Small intestine (tissue), 16 donors: ENCODE measurements at places on chromosomes 11 and 22. TPM values are rescaled to one million over a fixed set of nuclear protein-coding genes. Genes with fewer than 3 reads are reported as not detected.

- H3K27me3 ChIP-seq = no peaks in the 10 kb centered on the region
- H3K27ac ChIP-seq = no peak overlapping the region
- no peaks in the 10 kb centered on the region for H3K36me3 ChIP-seq
- H3K4me3 ChIP-seq = no peak overlapping the region
Observed at GRCh38 chr11:106627694-106628093, 390.6 kb downstream of the GUCY1A2 start.

GRCh38 chr22:42997582-42998090, 17.3 kb downstream of the PACSIN2 start:
- no peak for DNase-seq
- H3K36me3 ChIP-seq = peaks cover 3% of the 10 kb centered on the region
- H3K27me3 ChIP-seq = no peaks in the 10 kb centered on the region
- peaks cover 21% of the 10 kb centered on the region for H3K4me1 ChIP-seq
- no peak overlapping the region for H3K4me3 ChIP-seq
- no peak overlapping the region for H3K27ac ChIP-seq

DNA sequence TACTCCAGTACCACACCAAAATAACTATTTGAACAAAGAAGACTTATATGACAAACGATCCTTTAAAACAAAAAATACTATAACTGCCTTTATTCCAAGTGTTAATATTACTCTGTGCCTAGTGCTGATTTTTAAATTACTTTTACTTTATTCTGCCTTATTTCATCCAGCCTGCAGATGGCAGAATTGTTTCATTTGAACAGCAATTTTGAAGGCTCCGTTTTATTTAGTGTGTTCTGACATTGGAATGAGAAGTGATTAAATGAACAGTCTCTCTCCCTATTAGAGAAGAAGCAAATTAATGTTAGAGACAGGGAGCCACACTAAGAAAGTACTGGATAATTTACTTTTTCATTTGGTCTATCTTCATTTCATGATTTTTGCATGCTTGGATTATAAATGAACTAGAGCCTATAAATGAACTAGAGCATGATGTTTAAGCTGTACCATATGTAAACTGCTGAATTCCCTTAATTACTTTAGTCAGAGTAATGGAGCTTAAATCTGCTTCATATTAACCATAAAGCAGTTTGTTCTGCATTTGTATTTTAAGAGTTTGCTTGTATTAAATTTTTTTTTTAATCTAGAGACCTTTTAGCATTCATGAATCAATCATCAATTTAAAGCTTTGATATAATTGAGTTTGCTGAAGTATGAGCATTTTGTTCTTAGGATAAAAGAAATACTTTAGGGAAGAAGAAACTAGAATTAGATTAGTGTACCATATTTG, 9.8 kb downstream of the PDHX start:
- no peaks in the 10 kb centered on the region for H3K4me1 ChIP-seq
- H3K36me3 ChIP-seq = peaks cover 3% of the 10 kb centered on the region
- peak; percentile 51 for DNase-seq
- H3K27ac ChIP-seq = no peak overlapping the region
- H3K27me3 ChIP-seq = no peaks in the 10 kb centered on the region
- no peak overlapping the region for H3K4me3 ChIP-seq

OR8D4 gene
- not detected for polyA plus RNA-seq
